ENCODE measurements at places on chromosomes 7 and 10.
A peak's percentile ranks its signal among the peaks of the same experiment; 100 is the strongest.

GRCh38 chr10:116771101-116771958, 29.0 kb upstream of the HSPA12A start:
- DNase-seq = no peak

DNA sequence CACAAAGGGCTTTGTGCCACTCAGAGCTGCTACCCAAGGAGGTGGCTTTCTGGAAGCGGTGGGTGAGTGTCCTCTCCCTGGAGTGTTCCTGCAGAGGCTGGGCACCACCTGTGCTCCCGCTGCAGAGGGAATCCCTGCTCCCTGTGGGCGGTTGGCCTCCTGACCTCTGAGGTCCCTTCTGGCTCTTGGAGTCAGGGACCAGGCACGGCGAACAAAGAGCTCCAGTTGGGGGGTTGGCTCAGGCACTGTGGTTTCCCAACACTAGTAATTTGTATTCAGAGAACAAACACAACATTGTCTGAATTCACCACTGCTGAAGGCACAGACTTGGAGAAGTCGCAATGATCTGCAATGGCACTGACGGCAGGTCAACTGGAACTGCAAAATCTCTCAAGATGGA, 328.9 kb downstream of the PRPF18 start:
- DNase-seq = no peak

GRCh38 chr10:107423903-107424302, 259.4 kb upstream of the SORCS1 start:
- no peak for DNase-seq

DNA sequence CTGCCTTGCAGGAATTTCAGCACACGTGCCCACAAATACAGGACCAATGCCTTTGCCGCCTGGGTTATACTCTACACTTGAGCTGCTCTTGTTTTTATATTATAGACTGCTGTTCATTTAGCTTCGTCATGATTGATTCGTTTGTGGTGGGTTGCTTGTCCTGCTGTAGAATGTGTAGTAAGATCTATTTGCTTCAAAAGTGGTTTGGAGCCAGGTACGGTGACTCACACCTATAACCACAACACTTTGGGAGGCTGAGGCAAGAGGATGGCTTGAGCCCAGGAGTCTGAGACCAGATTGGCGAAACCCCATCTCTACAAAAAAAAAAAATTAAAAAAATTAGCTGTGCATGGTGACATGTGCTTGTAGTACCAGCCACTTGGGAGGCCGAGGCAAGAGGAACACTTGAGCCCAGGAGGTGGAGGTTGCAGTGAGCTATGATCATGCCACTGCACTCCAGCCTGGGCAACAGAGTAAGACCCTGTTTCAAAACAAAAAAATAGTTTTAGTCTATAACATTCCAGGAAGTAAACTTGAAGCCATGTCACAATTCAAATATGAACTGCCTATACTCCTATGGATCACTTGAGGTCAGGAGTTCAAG, 9.0 kb upstream of the RHBDD2 start:
- DNase-seq = no peak

GRCh38 chr10:69570050-69570816, 3.0 kb downstream of the NEUROG3 start:
- no peak for DNase-seq

- no peak for DNase-seq
These were observed 58.3 kb downstream of the CFAP46 start for GRCh38 chr10:132884041-132884440.

DNA sequence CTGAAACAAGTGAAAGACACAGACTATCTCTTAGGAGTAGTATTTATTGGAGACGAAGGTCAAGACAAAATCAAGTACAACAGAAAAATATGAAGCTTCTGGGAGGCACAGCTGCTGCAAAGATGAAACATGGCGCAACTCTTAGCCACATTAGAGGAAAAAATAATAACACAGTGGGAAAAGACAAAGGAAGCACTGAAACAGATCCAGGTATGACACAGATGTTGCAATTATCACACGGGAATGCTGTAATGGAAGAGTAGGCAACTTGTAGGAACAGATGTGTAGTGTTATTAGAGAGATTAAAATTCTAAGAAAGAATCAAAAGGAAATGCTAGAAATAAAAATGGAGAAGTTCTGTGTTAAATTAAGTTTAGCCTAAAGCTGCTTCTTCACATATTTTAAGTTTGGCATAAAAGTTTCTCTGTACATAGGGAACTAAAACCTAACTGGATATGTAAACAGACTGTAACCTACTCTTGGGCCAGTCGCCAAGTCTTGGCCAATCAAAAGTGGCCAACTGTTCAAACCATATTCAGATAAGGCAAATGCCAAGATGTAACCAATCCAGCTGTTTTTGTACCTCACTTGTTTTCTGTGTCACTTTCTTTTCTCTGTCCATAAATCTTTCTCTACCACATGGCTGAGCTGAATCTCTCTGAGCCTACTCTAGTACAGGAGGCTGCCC, 1132.0 kb upstream of the LRRTM3 start:
- DNase-seq = no peak

- DNase-seq = no peak
These were observed 10.4 kb downstream of the LHPP start for GRCh38 chr10:124472071-124472470.

- no peak for DNase-seq
These were observed 50.7 kb upstream of the AMPH start for GRCh38 chr7:38681882-38682281.

DNA sequence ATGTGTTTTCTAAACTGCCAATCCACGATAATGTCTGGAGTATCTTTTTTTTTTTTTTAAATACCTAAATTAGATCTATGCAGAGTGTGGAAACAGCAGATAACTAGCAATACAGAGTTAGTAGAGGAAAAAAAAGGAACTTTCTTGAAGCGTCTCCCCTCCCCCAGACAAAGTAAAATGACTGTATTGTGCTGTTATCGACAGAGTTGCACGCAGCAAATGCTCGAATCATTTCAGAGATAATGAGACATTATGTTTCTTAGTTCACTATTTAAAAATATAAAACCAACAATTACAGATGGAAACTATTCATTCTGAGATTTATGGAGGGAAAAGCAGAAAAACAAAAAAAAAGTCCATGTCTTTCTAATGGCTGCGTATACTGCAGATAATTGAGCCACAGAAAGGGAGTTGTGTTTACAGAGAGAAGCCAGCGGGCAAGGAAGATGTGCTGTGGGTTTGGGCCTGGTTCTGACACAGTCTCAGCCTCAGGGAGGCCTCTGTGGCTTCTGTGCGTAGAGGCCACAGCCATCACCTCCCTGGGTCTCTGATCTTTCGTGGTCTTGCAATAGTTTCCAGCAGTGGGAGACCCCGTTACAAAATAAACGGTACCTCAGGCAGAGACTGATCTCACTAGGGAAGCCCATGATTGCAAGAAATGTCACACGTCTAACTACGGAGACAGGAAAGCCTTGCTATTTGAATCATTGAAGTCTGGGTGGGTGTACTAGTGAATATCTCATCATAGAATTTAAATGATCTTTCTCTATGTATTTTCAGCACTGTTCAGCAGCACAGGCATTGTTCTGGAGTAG, 19.1 kb upstream of the KLF6 start:
- no peak for DNase-seq

DNA sequence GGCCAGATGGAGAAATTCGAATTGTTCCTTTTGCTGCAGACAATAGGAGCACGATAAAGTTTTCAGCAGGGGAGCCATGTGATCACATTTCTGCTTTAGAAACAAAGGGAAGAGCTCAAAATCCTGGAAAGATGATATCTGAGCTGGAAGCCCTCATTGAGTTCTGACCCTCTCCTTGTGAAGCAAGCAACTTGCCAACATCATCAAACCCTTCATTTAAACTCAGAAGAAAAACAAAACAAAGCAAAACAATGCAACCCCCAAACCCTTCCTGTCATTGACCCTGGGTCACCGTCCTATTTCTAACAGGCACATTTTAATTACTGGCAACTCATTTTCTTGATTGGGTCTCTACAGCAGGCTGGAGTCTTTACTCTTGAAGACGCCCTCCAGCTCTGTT, 198.3 kb upstream of the ZNF32 start:
- no peak for DNase-seq

- DNase-seq = no peak
These were observed 314.2 kb upstream of the GNAI1 start for GRCh38 chr7:79820387-79820786.

GRCh38 chr10:124026589-124026939, 66.8 kb downstream of the CHST15 start:
- no peak for DNase-seq

DNA sequence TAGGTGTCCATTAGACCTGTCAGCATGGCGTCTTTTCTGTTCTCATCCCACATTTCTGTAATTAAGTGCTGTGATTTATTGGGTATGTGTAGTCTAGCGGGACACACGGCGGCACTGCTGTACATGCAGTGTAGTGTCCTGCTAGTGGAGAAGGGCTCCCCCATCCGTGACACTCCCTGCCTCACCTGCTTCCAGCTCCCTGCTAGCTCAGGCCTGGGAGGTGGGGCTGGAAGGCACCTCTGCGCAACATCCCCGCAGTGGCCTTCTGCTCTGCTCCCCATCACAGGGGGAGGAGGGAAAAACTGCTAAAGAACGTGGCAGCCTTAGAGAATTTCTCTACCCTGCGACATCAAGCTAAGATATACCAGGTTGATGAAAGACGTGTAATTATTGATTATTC, 19.5 kb downstream of the SEPHS1 start:
- DNase-seq = no peak

- no peak for DNase-seq
These were observed 2.2 kb upstream of the PDK4 start for GRCh38 chr7:95598511-95598910.

DNA sequence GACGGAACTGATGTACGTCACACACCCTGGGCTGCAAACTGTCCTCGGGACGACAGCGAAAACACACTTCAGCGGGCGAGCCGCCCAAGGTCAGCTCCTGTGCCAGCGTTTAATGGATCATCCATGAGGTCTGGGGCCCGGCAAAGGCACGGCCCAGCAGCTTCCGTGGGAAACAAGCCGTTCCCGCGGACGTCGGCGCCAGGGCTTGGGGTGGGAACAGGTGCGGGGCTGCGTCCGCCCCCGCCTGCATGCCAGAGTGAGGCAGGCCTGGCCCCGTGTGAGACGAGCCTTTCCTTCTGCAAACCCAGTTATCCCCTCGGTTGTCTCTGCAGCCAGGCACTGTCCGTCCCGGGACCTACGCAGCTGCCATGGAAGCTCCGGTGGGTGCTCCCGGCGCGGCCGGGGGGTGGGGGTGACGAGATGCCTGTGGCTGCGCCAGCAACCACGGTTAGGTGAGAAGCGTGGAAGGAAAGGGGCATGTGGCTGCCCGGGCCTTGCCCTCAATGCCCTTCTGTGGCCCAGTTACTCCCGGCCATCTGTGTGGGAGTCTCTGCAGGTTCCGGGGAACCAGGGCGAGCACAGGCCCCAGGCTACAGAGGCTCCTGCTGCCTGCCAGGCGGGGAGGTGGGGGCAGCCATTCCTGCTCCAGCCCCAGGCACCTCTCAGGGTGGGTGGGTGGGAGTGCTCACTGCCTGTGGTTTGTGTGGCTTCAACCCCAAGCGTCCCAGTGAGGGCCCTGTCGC, 42.2 kb upstream of the PDGFA start:
- no peak for DNase-seq

DNA sequence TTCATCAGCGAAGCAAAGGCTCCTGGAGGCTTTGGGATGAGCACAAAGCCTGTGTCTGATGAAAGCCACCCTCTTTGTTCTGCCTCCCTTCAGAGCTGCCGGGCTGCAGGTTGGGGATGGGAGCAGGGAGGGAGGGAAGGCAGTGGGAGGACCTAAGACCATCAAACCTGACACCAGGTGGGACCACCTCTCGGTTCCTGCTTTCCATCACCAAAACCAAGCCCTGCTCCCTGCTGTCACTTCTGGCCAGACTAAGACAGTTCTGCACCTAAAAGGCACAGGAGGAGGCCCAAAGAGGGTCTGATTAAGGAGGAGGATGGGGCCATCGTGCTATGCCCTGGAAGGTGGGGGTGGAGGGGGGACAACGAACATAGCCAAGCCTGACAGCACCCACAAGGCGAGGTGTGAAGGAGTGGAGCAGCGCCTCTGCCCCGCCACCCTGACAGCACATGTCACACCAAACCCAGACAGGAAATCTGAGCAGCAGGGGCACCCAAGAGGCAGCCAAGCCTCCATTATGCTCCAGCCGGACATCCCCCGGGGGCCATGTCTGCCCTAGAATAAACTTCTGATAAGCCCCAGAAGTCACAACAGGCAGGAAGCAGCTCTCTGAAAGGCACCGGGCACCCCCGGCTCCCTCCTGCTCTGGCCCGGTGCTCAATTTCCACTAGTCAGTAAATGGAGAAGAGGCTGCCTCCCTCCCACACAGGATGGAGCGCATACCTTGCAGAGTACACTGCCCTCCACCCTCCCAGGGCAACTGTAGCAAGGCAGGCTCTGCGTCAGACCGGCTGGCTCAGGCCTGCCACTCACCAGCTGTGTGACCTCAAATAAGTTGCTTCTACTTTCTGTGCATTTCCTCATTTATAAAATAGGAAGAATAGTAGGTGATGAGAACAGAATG, 48.9 kb downstream of the DLG5 start:
- DNase-seq = no peak

DNA sequence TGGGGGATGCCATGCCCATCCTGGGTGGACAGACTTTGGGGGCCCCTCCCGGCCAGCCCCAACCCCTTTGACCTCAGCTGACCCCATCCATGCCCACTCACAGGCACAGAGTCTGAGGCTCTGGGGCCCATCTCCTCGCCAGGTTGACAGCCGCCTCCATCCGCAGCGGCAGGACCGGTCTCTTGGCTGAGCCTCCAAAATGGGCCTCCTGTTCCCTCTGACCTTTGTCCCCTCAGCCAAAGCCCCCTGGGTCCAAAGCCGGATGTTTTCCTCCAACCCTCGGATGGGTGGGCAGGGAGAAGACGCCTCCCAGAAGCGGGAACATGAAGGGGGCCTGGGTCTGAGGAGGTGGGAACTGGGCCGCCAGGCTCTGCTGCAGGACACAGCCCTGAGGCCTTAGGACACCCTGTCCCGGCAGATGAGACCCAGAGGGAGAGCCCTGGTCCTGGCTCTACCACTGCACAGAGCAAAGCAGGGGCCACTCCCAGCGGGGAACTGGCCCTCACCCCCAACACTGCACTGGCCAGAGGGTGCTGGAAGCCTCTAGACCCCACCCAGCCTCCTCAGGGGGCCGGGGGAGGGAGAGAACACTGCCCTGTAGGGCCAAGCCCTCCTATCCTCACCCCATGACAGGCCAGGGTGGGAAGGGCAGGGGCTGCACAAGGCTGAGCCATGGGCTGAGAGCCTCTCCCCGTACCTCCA, 12.6 kb downstream of the PDGFA start:
- DNase-seq = no peak

- DNase-seq = no peak
These were observed 7.8 kb upstream of the MMP21 start for GRCh38 chr10:125783408-125783807.

GRCh38 chr10:128064970-128065580, 61.1 kb downstream of the MKI67 start:
- DNase-seq = no peak

GRCh38 chr7:132685277-132685676, 109.0 kb upstream of the PLXNA4 start:
- DNase-seq = no peak

GRCh38 chr10:21021843-21022594, 124.9 kb upstream of the NEBL start:
- DNase-seq = no peak

DNA sequence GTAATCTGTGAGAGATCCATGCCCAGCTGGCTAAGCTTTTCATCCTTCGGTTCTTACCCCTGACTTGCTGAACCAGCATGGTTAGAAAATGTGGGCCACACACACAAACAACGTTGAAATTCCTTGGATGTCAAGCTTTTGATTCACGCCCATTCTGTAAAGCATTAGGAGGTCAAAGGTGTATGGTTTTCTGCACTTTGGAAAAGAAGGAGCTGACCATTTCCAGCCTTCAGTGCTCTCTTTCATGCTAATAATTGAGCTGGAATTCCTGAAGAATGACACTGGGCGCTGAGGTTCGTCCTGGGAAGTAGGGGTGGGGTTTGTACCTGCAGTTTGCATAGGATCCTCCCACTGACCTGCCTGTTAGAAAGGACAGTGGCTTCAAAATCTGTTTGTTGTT, 23.1 kb downstream of the KLF6 start:
- DNase-seq = peak; percentile 64

Data from Panc1 (cell line).